ENCODE measurements at places on chromosomes 3 and 15.

DNA sequence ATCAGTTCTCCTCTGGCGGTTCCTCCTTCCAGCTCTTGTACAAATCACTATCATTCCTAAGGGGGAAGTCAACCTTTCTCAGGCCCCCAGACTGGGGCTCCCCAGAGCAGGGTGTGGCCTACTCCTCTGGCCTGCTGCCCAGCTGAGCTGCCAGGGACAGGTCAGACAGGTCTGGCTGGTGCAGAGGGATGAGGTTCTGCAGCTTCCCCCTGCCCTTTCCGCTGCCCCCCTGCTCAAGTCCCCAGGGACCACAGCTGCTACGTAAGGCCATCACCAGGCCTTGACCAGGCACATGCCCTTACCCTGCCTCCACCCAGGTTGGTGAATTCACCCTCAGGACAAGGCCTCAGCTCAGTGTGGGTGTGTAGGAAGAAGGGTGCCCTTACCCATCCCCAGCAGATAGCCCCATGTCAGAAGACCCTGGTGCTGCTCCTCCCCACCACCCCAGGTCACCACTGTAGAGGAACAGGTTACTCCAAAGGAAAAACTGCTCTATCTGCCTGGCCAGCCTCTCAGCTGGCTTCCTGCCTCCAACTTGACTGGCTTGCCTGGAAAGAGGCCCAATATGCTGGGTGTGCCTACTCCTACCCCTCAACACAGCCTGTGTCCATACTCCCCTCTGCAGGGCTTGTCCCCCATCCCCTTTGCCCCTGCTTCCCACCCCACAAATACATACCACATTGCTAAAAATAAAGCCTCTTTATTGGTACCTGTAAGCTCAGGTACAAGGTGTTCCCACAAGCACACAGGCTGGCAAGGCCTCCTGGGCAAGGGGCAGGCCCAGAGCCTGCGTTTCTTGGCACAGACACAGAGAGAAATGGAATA is 12.0 kb downstream of the CSRNP1 start:
- peak; percentile 76 for DNase-seq

- no peak for DNase-seq
Observed at GRCh38 chr3:107269136-107269535, 108.1 kb upstream of the CCDC54 start.

GRCh38 chr3:152193673-152194267 is 75.0 kb upstream of the MBNL1 start:
- no peak for DNase-seq

- DNase-seq: no peak
Observed at GRCh38 chr3:27756877-27757276, 34.8 kb upstream of the EOMES start.

DNA sequence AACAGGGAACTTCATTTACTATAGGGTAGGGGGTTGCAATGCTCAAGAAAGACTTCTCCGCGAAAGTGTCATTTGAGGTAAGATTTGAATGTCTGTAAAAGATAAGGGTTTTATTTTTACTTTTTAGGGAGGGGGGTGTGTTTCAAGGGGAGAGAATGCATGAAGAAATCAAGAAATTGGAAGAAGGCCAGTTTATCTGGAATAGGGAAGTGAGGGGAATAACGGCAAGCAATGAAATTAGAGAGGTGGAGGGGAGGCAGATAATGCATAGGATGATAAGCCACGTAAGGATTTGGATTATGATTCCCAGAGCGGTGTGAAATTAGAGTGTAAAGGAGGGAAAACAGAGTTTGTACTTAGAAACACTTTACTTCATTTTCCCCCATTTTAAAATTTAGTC is 63.0 kb upstream of the MB21D2 start:
- no peak for DNase-seq

DNA sequence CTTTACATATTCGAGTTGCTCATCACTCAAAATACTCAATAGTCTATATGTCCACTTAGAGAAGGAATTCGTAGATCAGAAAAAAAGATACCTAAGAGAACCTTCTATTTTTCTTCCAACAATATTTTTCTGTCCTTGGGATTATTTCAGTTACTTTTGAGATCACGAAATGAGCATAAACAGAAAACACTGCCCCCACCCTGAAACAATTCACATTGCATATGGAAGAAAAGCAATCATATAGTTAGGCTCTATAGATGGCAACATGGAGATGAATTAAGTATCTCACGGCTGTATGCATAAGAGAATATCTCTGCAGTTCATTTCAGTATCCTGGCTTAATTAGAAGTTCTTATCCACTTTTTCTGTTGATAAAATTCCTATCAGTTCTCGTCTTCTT is 391.1 kb downstream of the FGF12 start:
- no peak for DNase-seq

- DNase-seq: peak; percentile 55
Observed at GRCh38 chr3:160400702-160401150, 1.3 kb downstream of the SMC4 start.
